ENCODE measurements at places on chromosomes 11 and 22.

DNA sequence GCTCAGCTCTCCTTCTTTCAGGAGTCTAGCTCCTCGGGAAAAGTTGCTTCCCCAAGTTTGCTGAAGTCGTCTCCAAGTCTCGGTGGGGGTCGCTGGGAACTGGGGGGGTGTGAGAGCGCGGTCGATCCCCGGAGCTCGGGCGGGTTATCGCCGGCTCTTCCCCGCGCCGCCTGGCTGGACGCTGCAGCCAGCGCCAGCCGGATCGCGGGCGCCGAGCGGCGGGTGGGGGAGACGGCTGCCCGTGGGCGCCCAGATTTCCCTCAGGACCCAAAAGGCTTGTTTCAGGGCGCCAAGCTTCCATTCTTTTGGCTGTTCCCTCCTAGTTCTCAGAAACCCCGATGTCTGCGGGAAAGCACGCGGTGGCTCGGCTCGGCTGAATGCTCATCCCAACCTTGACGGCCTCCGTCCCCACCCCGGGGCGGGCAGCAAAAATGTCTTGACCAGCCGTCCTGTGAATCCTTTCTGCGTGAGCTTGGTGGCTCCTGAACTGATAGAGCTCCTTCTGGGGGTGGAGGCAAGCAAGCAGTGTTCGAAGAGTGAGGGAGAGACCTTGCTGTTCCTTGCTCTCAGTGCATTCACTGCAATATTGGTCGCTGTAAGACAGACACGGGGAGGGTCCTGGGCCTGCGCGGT lies 1.7 kb downstream of the ZBTB16 start:
- no peak for DNase-seq

DNA sequence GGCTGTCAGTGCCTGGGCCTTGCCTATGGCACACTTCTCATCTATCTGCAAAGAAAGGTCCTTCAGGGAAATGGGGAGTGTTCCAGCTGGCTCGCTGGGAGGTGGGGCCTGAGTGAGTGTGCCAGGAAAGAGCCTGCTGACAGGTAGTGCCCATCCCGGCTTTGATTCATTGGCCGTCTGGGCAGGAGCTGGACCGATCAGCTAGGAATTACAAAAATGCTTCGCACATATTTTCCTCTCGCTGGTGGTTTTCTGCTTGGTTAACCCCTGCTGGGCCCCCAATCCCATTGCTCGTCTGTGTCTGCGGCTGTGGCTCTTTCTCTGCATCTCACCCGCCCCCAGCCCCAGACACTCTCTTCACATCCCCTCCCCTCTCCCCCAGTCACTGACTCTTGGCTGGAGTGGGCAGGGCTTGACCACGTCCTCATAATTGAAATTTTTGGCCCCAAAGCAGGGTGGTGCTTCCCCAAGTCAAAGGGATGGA lies 10.8 kb downstream of the LIF start:
- DNase-seq = no peak

DNA sequence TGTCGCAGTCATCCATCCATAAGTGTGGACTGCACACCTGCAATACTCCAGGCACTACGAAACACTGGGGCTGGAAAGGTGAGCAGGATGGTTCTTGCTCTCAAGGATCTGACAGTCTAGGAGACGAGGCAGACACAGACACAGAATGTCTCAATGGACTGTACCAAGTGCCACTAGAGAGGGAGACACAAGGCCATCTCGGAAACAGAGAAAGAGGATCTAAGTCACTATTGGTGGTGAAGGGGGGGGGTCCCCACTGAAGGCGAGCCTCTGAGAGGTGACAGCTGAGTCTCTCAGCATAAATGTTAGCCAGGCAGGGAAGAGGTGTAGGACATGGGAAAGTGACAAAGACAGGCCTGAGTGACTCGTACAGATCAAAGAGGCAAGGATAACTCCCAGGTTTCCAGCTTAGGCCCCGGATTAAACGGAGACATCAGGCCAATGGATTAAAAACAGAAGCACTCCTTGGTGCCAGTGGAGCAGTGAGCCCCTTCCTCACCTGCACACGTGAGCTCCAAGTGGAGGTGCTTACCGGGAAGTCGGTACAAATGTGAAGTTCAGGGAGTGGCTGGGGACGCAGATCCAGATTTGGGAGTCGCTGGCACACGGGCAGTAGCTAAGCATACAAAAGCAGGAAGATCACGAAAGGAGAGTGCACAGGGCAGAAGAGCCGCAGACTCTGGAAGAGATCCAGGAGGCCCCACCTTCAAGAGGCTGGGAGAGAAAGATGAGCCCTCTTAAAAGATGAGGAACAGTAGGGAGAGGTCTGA lies 117.2 kb downstream of the MICAL3 start:
- no peak for DNase-seq

- no peak for DNase-seq
Observed at GRCh38 chr11:22666325-22666687, at the start of gene GAS2. Gene GAS2, plus strand, starts transcription at chr11:22666611. Its CDS starts 8,259 bp downstream, at chr11:22674870.

DNA sequence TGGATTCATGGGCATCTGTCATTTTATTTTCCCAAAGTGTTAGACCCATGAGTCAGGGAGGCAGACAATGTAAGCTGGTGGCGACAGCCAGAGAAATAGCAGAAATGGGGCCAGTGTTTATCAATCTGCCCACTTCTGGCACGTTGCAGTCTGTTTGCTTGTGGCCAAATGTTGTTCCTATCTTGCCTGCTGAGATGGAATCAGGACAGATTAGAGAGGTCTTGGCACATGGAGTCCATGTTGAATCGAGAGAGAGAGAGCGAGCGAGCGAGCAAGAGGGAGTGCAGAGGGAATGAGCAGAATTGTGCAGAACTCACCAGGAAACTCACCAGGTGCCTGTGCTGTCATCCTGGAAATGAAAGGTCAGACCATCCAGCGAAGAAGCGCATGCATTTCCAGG lies 21.9 kb upstream of the PARVG start:
- no peak for DNase-seq

GRCh38 chr11:67312187-67313021 lies 9.1 kb downstream of the SSH3 start:
- no peak for DNase-seq

DNA sequence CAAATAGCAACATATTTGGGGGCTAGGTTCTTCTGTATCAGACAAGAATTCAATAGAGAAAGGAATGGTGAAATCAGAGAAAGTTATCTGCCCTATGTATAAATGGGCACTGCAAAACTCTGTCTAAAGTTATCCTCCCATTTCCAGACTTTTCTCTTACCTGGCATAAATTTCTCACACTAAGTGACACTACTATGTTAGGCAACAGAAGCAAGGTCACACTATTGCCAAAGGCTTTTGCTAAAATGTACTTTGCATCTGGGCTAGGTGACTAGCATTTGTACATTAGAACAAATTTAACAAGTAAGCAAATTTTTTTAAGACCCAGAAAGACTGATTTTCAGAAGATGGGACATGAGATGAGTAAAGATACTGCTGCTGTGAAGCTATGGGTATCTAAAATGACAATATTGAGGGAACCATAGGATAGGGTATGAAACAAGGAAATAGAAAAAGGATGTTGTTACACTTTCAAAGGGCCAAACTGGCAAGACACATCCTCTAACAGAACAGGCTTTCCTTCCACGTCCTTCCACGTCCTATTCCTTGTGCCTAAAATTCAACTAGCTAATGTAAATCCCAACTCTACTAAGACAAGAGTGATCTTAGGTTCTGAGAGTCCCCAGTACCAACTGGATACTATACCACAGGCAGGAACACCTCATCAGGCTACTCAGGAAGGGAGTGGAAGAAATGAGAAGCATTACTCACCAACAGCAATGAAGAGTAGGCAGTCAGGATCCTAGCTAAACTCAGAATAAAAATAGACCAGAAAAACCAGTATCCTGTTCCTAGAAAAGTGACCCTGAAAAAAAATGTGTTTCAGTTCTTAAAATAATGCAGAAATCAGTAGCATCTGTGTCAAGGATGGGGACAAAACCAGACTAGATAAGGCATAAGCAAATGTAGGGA lies 22.6 kb downstream of the GDPD4 start:
- no peak for DNase-seq

DNA sequence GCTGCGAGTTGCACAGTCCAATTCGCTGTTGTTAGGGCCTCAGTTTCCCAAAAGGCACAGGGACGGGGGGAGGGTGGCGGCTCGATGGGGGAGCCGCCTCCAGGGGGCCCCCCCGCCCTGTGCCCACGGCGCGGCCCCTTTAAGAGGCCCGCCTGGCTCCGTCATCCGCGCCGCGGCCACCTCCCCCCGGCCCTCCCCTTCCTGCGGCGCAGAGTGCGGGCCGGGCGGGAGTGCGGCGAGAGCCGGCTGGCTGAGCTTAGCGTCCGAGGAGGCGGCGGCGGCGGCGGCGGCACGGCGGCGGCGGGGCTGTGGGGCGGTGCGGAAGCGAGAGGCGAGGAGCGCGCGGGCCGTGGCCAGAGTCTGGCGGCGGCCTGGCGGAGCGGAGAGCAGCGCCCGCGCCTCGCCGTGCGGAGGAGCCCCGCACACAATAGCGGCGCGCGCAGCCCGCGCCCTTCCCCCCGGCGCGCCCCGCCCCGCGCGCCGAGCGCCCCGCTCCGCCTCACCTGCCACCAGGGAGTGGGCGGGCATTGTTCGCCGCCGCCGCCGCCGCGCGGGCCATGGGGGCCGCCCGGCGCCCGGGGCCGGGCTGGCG lies at the start of gene BCR:
TSS of gene BCR (plus strand) at position 209 of the 592 bp plus-strand sequence. CDS start 452 bp downstream, outside the sequence.
- DNase-seq = no peak

DNA sequence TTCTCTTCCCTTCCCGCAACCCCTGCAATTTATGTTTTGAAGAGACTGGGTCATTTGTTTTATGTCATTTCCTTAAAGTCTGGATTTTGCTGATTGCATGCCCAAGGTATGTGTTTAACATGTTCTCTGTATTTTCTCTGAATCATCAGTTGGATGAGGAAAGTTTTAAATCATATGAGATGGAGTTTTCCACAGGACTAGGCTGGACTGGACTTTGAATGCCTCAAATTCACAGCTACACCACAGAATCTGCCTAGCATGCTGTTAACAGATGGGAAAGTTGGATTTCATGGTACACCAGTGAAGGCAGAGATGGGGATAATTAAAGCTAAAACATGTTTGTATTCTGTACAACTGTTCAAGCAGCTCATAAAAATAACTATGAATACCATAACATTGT lies 62.6 kb downstream of the CWC15 start:
- no peak for DNase-seq

DNA sequence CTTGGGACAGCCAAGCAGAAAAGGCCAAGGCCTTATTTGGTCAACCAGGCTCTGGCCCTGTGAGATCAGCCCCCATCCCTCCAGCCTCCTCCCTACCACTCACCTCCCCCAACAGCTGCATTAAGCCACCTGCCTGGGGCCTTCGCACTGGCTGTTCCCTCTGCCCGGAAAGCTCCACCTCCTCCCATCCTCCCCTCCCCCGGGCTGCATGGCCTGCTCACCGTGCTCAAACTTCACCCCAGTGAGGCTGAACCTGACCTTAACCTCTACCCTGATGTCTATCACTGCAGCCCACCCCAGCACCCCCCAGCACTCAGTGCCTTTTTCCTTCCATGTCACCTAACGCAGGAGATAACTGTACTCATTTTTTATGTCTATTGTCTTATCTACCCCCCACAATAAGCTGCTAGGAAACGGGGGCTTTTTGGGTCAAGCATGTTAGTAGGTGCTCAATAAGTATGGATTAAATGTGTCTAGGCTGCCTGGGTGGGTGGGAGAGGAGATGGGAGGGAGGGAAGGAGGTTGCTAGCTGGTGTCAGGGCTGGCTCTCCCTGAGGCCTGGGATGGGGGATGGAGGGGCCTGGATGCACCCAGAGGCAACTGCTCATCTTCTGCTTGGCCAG lies 912 bp downstream of the PTPRCAP start:
- no peak for DNase-seq

DNA sequence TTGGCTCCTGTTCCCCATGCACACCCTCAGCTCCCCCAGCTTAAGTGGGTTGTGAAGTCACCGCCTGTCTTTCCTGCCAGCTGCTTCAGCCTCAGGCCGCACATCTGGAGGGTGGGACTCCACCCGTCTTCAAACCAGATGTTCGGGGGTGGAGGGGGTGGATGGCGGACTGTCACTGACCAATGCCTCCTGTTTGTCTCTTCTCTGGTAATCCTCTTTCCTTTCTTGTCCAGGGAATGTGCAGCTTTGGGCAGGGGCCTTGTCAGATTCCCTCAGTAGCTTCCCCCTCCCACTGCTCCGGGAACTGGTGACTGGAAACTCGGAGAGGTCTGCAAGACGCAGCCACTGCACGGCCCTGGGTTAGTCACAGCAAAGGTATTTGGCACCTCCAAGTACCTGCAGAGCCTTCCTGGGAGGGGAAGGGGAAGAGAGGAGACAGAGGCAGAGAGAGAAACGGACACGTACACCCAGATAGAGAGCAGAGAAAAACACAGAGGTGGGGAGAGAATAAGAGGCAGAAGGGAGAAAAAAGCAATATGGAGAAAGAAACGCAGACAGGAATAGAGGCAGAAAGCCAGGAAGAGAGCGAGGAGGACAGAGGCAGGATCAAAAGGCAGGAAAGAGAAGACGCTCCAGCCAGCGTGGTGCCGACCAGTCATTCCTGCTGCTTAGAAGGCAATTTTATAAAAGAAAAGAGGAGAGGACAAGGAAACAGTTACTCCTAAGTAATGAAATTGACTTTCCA lies 56.1 kb upstream of the TIMP3 start:
- no peak for DNase-seq

DNA sequence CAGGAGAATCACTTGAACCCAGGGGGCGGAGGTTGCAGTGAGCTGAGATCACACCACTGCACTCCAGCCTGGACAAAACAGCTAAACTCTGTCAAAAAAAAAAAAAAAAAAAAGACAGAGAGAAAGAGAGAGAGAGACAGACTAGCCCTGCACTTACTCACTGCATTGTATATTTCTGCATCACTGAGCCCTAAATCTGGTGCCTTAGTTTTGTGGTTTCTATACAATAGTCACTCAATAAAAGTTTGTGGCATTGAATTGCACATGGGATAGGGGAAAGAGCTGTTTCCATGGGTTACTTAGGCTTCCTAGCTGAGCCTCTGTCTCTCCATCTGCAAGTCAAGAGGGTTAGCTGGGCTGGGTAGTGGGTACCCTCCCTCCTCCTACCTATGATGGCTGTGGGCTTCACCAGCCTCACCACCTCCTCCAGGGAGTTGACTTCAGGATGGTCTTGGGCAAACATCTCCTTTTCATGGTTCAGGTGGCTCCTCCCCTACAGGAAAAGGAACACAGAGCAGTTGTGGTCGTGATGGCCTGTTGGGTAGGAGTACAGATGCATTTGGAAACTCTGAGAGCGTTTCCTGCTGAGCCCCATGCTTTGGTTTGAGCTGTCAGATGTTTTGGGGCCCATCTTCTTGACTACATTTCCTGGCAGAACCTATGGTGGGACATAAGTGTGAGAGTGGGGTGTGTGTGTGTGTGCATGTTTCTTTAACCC lies 73.2 kb downstream of the CCDC81 start:
- DNase-seq = no peak

- DNase-seq = no peak
Observed at GRCh38 chr22:25334162-25334490, 114.7 kb downstream of the CRYBB2 start.

DNA sequence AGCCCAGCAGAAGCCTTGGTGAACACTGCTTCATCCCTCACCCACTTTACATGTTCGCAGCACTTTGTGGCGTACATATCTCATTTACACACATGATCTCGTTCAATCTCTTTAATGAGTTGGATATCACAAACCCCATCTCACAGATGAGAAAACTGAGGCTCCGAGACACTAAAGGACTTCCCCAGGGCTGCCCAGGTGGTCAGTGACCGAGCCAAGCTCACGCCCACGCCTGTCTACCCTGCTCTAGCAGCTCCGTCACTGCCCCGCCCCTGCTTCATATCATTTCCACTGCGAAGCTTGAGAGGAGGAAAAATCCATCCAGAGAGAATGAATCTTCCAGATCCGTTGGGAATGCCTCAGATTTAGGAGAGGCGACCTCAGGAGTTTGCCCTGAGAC lies 11.8 kb upstream of the DSCAML1 start:
- no peak for DNase-seq

- no peak for DNase-seq
Observed at GRCh38 chr11:60193687-60194433, 11.0 kb upstream of the MS4A6A start.

All from esophagus squamous epithelium (tissue), 5 donors.